Stimulated activated CD4-positive, alpha-beta T cell treated with anti-CD3 and anti-CD28 coated beads, Interleukin-15, amount 100 ng/mL, for 1 hour (primary cell): ENCODE measurements at places on chromosomes 6 and 20.

DNA sequence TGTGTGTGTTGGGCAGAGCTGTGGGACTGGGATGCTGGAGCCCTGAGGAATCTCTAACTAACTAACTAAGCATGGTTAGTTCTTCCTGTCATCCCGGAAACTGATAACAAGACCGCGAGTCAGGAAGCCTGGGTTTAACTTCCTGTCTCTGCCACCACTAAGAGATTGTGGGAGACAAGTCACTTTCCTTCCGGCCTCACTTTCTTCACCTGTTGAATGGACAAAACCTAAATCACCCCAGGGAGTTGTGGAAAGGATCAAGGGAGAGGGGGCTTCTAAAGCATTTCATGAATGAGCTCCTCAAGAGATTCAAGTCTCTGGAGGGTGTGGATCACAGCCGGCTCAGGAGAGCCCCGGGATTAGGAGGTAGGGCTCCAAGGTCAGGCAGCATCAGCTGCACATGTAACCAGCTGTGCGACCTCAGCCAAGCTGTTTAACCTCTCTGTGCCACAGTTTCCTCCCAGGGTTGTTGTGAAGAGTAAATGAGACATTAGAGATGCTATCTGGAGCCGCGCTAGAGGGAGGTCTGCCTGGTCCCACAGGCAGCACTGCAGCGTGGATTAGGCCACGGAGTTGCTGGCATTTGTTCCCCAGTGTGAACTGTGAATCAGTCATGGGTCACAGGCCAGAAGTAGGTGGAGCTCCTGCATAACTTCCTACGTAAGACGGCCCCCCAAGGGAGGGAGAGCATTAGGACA is 105.1 kb downstream of the TOX2 start:
- DNase-seq: no peak

DNA sequence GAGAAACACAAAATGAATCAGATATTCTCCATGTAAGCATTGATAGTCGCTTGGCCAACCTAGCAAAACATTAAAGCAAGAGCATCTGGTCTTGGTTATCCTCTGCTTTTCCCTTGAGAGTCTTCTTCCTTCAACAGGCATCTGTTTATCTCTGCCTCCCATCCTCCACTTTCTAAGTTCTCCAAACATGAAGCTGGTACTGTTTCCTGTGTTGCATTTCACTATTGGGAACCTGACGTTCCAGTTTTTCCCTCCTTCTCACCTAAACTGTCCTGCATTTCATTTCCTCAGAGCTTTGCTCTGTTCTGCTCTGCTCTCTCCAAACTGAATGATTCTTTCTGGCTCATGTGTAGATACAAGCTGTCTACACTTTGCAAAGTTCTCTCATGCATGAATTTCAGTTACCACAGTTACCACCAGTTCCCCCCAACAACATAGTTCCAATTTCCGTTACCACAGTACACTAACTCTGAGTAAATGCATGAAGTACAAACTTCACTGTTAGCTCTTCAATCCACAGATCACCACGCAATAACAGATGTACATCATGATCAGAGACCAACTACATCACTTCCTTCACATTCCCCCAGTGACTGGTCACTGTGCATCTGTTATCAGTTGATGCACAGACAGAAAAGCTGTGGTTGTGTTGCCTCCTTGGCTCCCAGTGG is 86.7 kb upstream of the F13A1 start:
- DNase-seq: no peak

DNA sequence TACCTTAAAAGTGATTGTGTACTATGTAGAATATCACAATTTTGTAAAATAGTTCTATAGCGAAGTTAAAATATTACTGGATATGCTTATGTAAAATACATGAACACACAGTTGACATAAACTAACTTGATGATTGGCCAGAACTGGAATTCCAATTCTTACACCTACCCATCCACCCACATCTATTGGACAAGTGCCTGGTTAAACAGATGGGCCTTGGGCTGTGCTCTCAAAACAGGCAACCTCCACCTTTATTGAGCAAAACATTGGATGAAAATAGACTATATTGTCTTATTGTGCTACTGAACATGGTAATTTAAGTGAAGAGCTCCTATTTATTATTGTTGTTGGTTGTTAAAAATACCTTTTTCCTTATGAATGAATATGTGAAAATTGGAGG is 154.0 kb upstream of the FLRT3 start:
- no peak for DNase-seq

GRCh38 chr20:4573564-4574355 is 147.9 kb upstream of the PRND start:
- DNase-seq: no peak

- no peak for DNase-seq
These were observed 404.2 kb downstream of the PLCB1 start for GRCh38 chr20:8536262-8536618.

DNA sequence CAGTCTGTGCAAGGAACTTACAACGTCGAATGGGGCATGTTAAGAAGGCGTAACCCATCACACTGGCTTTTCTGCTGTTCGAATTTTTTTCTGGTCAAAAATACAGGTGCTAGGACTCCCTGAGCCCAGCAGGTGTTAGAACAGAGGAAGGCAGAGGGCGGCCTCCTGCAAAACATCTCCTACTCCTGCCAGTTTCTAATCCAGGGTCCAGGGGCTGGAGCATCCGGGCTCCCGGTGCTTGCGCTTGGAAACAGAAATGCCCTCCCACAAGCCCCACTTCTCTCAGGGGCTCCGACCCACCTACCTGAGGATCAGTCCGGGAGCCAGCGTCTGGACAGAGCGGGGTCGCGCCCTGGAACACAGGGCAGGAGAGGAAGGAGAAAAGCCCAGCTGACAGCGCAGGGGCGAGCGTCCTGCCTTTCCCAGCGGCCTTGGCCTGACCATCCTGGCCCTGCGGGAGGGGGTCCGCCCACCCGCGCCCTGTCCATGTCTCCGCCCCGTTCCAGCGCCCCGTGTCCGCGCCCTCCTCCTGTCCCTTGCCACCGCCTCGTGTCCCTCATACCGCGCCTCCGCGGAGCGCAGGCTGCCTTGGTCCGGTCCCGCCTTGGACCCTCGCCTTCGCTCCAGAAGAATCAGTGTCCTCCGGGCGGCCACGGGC is 14.8 kb upstream of the LPA start:
- DNase-seq: no peak

GRCh38 chr20:18734525-18735189 is 78.9 kb upstream of the SCP2D1 start:
- no peak for DNase-seq

DNA sequence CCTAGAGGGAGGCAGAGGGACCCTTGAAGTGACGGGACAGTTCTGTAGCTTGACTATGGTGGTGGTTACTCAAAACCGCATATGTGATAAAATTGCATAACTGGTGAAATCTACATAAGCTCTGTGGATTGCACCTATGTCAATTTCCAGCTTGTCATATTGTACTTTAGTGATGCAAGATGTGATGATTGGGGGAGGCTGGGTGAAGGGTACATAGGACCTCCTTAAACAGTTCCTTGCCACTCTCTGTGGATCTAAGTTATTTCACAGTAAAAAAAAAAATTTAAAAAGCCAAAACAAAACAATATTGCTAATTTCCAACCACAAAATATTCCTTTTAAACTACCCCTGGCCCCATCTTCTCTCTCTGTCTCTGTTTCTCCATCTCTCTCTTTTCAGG is 472.6 kb upstream of the SULF2 start:
- no peak for DNase-seq

DNA sequence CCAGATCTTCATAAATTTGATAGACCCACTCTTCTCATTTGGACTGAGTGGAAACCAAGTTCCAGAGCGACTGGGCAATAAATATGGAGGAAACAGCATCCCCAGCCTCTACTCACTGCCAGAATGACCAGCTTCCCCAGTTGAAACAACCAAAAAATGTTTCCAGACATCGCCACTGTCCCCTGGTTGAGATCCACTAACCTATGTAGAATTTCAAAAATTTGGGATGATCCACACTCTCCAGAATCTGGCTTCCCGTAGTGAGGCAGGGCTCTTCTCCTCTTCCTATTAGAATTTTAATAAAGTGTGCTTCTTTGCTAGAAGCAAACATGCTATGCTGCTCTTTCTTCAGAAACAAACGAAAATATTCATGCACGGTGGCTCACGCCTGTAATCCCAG is 287.0 kb upstream of the SUPT3H start:
- no peak for DNase-seq

DNA sequence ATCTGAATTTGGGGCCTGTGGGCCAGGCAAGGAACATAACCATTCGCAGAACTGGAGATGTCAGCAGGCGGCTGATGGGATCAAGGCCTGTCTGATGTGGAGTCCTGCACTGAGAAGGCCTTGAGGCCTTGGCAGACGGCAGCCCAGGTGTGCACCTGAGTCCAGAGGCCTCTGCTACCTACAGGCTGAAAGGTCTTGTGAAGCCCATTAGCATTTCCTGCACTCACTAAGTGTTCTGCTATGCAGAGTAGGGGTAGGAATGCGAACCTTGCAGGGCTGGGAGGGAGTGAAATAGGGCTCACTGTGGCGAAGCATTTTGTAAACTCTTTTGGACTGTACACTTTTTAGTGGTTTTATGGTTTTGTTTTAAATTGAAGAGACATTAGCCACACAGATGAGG is 48.3 kb upstream of the RNF24 start:
- DNase-seq: no peak

DNA sequence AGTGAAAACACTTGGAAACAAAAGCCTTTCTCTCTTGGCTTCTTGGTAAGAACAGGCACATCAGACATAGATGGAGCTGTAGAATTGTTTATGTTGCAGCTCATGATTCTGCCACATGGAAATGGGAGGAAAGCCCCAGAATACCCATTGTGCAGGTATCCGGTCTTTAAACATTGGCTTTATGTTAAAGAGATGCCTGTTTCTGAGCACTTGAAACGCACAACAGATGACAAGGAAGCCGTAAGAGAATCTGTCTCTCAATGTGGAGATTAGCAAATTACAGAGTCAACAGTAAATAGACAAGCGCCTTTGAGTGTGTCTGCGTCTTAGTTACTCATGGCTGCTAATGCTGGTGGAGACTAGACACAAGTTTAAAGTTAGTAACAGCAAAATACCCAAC is 10.5 kb downstream of the TNFAIP3 start:
- DNase-seq: no peak

DNA sequence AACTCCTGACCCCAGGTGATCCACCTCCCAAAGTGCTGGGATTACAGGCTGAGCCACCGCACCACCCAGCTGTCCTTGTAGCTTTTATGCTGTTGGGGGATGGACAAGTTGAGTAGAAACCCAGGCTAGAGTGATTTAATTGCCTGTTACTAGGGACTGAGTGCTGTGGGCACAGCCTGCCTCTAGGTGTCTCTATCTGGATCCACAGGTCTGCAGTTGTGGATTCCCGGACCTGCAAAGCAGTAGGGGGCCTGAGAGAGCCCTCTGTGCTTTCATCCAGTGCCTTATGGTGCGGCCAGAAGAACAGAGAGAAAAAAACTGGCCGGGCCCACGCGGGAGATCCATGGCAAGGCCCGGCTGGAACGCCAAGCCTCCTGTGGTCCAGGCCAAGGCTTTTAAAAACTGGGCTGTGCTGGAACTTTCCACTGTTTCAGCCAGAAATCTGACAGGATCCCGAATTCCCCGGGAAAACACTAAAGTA is 5.2 kb downstream of the SIRPA start:
- DNase-seq: no peak

DNA sequence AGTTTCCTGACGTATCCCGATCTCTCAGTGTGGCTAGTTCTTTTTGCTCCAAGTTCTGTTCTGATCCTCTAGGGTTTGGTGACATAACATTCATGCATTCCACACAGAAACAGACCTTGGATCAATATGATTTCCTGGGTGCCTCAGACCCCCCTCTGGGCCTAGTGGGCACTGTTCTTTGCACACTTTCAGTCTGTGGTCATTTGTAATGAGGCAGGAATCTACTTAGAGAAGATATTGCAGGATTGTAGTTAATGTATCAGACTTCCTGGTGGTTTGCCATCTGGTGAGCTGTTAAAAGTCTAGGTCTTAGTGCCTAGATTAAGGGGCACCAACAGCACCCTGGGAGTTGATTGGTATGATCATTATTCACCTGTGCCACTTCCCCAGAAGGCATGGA is 7.5 kb downstream of the BEND6 start:
- no peak for DNase-seq

DNA sequence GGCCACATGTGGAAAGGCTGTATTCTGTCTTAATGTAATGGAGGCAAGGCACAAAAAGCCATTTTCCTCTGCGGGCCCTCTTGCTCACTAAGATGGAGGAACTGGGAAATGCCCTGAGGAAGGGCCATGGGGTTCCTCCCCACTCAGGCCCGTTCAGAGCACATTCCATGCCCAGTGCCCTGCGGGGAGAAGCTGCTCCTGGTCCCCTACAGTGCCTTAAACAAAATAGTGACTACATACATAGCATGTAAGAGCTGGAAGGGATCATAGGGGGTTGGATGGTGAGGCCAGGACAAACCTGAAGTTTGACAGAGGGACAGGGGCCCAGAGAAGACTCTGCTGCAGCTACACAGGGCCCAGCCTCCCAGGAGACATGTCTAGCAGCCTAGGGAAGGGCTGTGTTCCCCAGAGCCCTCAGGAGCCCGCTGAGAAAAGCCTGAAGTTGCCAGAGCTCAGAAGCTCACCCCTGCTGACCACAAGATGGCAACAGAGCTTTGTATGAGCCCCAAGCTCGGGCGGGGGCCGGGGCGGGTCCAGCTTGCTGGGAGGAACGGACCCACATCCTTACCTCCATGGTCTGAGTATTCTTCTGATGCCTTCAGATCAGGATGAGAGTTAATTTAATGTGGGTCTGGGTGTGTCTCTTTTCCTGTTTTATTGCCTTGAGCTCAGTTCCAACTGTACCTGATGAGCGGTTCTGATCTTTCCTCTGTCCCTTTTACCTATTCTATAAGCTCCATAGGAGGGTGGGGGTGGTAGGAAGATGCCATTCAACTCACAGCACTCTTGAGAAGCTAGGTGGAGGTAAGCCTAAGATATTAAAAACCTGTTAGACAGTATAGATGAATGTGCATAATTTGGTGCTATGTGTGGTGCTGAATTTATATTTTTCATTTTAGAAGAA is 242.9 kb downstream of the CDC5L start:
- DNase-seq: no peak

DNA sequence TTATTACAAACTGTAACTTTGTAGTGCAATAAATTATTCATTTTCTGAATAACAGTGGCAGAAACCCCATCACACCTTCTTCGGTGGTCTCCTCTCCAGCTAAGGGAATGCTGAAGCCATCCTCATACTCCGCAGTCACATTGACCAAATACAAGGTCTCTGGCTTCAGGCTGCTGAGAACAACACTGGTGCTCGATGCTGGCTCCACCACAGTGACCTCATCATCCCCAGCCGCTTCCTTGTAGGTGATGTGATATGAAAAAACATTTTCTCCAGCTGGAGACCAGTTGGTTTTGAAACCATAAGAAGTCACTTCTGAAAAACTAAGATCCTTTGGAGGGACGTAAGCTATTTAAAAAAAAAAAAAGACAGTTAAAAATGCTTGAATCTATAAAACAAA is 25.0 kb downstream of the COL12A1 start:
- DNase-seq: no peak
